ENCODE measurements at places on chromosomes 5 and 9.
A peak's percentile ranks its signal among the peaks of the same experiment; 100 is the strongest.

DNA sequence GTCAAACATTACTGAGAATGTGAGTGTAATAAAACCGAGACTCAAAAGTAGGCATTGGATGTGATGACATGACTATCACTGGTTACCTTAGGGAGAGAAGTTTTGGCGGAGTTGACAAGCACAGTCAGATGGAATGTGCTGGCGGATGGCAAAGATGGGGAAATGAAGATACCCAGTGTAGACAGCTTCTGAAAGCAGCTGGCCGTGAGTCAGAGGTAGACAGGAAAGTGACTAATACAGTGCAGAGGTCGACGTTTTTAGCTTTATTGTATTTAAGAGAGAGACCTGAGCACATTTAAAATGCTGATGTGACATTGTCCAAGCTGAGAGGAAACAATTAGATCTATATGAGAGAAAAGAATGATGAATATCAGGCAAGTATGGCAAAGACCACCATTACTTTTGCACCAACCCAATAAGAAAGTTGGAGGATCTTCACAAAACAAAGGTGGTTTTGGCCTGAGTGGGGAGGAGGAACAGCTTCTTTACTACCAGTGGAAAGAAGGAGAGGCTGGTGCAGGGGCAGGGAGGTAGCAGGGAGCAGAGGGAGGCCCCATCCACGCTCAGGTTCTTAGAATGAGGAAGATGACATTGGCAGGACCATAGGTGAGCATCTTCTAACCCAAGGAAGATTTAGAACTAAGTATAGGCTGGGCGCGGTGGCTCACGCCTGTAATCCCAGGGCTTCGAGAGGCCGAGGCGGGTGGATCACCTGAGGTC is 36.7 kb upstream of the KCNIP1 start:
- peak; percentile 92 for DNase-seq

GRCh38 chr9:90112788-90113187 is 508.0 kb downstream of the GADD45G start:
- no peak for DNase-seq

GRCh38 chr9:76403352-76403751 is 9.1 kb upstream of the RFK start:
- peak; percentile 54 for DNase-seq

GRCh38 chr5:58851571-58851970 is 268.7 kb downstream of the RAB3C start:
- no peak for DNase-seq

GRCh38 chr9:120944434-120944843 is 17.8 kb upstream of the TRAF1 start:
- no peak for DNase-seq

DNA sequence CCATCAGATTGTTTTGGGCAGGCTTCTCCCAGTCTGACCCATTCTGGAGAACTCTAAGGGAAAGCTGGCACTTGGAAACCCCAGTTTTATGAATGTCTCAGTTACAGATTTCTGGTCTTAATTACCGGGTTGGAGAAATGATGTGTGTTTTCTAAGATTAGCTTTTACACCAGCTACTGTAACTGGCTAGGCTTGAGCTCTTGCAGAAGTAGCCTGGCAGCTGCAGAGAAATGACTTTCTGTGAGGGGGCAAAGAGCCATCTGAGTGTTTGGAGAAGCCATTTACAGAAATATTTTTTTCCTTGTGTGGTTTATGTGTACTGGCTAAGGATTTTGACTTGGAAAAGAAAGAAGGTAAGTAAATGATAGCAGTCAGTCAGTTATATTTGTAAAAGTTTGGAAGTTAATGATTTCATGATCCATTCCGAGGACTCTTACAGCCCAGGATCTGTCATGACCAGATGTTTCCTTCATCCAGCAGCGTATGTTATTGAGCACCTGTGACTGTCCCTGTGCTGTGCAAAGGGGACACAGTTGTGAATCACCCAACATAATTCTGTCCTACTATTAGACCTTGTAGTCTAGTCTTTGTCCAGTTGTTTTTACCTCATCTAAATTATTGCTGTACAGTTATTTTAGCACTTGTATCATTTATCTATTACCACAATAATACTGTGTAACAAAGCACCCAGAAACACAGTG is 53.7 kb upstream of the GDNF start:
- no peak for DNase-seq

DNA sequence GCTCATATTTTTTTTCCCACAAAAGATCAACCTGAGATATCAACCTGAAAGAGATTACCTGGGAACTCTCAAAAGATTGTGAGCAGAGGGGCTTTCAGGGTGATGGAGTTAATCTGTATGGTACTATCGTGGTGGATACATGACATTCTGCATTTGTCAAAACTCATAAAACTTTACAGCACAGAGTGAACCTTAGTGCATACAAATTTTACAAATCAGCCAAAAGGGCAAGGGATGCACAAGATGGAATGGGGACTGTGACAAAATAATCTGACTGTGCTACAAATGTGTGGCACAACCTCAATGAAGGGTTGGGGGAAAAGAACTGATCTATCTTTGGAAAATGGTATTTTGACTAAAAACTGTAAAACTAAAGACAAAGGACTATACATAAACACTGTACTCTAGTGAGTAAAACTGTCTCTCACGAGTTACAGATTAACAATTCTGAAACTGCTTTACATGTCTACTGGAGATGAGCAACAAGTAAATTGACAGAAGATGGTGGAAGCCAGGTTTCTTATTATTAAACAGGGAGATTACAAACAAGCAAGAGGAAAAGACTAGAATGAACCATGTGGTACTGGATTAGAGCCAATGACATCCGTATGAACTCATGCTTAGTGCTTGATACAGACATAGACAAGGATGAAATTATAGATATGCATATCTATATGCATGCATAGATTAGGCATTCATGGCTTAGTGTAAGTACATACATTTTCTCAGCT is 24.8 kb upstream of the RLN1 start:
- no peak for DNase-seq

- DNase-seq = no peak
Measured at GRCh38 chr5:173809014-173809413, 79.1 kb upstream of the CPEB4 start.

DNA sequence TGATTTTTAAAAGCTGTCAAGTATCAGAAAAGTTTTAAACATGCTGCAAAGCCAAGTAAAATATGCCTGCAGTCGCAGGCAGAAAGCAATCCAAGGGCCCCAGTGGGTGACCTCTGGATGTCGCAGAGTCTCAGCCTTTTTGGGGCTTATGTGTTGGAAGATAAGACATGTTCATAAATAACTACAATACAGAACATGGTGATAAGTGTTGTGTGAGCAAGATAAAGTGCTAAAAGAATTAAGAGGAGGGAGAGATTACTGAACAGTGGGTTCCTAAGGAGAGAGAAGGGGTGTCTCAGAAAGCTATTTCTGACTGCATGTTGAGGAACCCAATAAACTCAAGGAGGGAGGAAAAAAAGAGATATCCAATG is 78.9 kb upstream of the ADRB2 start:
- DNase-seq = no peak

DNA sequence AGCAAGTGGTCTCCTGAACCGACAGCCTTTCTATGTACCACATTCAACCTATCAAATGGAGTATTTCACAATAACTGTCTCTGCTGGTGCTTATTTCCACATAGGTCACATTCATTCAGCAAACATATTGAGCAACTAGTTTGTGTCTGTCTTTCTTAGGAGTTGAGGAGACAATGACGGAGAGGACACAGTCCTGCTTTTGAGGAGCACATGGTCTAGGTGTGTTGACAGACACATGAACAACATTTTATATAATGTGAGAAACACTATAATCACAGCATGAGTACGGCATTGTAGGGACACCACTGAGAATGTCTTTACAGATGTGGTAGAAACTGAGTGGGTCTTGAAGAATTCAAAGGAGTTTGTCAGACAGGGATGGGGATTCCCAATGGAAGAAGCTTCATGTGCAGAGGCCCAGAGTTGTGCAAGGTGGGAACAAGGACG is 28.5 kb downstream of the NFIL3 start:
- peak; percentile 75 for DNase-seq

DNA sequence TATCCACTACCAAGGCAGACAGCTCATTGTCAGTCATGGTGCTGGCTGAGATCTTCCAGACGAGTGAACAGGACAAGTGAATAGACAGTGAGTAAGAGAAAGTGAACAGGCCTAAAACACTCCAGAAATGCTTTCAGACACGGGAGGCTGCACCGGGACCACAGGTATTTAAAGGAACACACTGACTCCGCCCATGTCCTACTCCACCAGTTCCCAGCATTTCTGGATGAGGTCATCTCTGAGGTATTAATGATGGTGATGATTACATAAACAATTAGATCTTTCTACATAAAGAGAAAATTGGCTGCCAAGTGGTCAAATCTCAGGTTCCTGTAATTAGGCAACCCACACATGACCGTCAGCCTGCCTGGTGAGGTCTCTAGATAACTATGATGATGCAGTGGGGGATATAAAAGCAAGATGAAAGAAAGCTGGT is at the start of gene ACTBL2:
Gene ACTBL2 (minus strand): TSS at position 141 of the 436 bp plus-strand sequence. CDS start 104 bp downstream, at position 37.
- DNase-seq = peak; percentile 68

DNA sequence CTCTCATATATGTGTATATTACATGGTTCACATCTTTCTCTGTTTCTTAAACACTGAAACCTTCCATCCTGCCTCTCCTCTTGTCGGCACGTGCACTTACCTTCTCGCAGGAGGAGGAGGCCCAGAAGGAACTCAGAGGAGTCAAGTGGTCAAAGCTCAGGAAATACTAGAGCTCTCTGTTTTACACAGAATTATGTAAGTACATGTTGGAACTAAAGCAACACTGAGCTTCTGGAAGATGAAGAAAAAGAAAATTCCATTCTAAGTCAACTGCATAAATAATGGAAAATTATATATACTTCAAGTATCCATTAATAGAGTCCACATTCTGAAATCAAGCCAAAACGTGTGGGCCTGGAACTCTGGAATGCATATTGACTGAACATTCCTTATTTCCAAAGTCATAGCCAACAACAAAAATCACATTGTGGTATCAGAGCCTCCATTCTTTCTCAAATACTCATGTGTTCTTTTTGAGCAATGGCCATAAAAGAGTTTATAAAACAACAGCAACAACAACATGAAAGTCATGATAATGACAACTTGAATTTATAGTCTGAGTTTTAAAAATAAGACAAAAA is 121.5 kb upstream of the RAI14 start:
- DNase-seq = no peak

DNA sequence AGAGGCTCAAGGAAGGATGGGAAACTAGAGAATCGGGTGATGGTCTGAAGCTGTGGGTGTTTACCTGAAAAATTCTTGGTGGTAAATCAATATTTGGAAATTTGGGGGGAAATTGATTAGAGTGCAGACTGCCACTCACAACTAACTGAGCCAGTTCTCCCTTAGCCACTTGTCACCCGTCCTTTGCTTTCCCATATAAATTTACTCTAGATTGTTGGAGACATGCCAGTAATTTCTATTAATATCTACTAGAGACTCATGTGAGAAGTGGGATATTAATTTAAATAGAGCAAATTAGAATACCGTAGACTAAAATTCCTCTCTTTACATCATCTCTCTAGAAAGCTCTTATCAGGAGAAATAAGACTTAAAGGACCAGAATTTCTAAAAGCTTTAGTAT is 471.3 kb upstream of the DAB2 start:
- DNase-seq = no peak

DNA sequence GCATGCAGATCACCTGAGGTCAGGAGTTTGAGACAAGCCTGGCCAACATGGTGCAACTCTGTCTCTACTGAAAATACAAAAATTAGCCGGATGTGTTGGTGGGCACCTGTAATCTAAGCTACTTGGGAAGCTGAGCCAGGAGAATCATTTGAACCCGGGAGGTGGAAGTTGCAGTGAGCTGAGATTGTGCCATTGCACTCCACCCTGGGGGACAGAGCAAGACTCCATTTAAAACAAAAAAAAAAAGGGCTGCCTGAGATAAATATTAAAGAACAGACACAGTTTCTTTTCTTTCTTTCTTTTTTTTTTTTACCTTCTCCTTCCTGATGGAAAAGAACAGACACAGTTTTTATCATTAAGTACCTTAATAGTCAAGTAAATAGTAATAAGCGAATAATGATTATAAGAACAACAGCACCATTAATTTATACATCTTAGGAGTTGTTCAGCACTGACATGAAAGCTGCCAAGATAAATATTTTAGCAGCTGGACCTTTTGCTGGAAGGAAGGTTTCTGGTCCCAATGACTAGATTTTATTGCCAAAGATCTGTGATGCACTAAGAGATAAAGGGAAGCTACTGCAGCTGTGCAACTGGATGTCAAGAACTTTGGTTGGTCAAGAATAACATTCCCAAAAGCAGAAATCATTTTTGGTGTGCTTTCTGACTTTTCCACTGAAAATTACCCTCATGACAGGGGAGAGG is 7.0 kb downstream of the CENPP start:
- no peak for DNase-seq

DNA sequence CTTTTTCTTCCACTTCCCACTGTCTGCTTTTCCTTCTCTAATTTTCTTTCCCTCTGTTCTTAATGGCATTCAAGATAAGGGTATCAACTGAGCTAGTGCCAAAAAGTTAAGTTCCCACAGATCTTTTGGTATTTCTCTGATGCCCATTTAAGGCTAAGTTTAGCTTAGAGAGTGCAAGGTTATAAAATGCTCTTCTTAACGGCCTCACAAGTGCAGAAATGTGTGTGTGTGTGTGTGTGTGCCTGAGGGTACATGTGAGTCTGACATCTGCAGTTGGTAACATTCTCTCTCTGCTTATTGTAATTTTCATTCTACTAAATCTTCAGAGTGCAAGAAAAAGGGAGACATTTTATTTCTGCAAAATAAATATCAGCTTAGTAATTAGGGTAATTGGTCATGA is 24.2 kb downstream of the FBN2 start:
- DNase-seq = no peak

- DNase-seq = no peak
Measured at GRCh38 chr9:94995048-94995693, 268.7 kb downstream of the AOPEP start.

- DNase-seq = peak; percentile 82
Measured at GRCh38 chr5:151239237-151239861, 13.6 kb upstream of the GM2A start.

DNA sequence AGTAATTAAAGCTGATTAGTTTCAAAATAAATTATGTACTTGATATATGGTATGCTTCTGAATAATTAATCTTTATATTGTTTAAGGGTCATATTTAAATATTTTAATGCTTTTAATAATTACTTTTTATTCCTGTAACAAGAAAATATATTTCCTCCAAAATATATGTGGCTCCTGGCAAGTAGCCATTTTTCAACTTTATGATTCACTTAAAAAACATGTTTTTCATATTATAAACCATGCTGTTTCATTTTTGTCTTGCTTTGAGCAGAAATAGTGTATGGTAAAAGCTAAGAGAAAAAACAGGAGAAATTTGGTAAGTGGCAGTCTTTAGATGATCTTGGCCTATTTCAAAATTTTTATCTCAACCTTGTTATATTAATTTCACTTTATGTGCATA is 14.6 kb downstream of the SPATA9 start:
- DNase-seq = no peak

- DNase-seq = no peak
Measured at GRCh38 chr5:147479949-147480348, 29.9 kb downstream of the DPYSL3 start.

DNA sequence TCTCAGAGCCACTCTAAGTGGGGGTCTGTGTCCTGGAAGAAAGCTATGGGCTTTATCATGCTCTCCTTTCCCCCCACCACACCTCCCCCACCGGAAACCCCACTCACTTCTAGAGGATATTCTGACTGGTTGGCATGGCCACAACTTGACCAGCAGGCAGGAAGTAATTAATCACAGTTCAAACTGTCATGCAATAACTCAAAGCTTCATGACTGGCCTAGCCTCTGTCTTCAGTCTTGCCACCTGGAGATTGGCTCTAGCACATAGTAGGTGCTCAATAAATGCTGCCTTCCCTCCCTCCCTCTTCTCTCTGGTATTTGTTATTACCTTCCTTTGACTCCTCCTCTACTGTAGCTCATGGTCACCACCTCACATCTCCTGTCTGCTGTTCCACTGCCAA is 124.7 kb downstream of the GABBR2 start:
- DNase-seq = no peak

Data from RWPE1 (cell line).